ENCODE measurements at places on chromosomes 11 and 22. TPM values are rescaled to one million over a fixed set of nuclear protein-coding genes. Genes with fewer than 3 reads are reported as not detected.

The CCDC87 gene
- 0.76 TPM for total RNA-seq

The OR6T1 gene
- not detected for total RNA-seq

The MS4A4A gene
- not detected for total RNA-seq

The DDX25 gene
- total RNA-seq: not detected

The MGAT3 gene
- total RNA-seq: 0.16 TPM

The BRSK2 gene
- 0.25 TPM for total RNA-seq

The H19 gene
- 607 TPM for total RNA-seq

The TST gene
- total RNA-seq: 101 TPM

The TEAD1 gene
- 63.4 TPM for total RNA-seq

The IGSF9B gene
- total RNA-seq: 2.9 TPM

The LRP5 gene
- 42.1 TPM for total RNA-seq

The C22orf42 gene
- total RNA-seq: not detected

The CEND1 gene
- total RNA-seq: not detected

The SLC37A2 gene
- 0.98 TPM for total RNA-seq

The CHADL gene
- 8.1 TPM for total RNA-seq

The UCP2 gene
- 245 TPM for total RNA-seq

The SLCO2B1 gene
- 2.3 TPM for total RNA-seq

The MPPED2 gene
- 0.25 TPM for total RNA-seq

The POLA2 gene
- 6.7 TPM for total RNA-seq

The MMP8 gene
- not detected for total RNA-seq

The OR2AT4 gene
- total RNA-seq: not detected

The HBG1 gene
- total RNA-seq: not detected

The APOA5 gene
- total RNA-seq: not detected

The EP300 gene
- 74.3 TPM for total RNA-seq

The RASGRP2 gene
- not detected for total RNA-seq

The FBLN1 gene
- 43.8 TPM for total RNA-seq

The SEZ6L gene
- not detected for total RNA-seq

The INPP5J gene
- 5.2 TPM for total RNA-seq

The PITPNB gene
- total RNA-seq: 17.1 TPM

The OR4C12 gene
- not detected for total RNA-seq

The SYNGR1 gene
- 21.4 TPM for total RNA-seq

The RASD2 gene
- under 0.01 TPM for total RNA-seq

The CNIH2 gene
- total RNA-seq: 0.63 TPM

The POTEH gene
- total RNA-seq: not detected

The MS4A2 gene
- total RNA-seq: not detected

The DGCR6L gene
- total RNA-seq: 77.6 TPM

The PACSIN2 gene
- total RNA-seq: 60.3 TPM

The CDHR5 gene
- total RNA-seq: under 0.01 TPM

The C1QTNF4 gene
- 1.1 TPM for total RNA-seq

The GAB4 gene
- total RNA-seq: not detected

Data from mesangial cell (primary cell).